Hippocampal formation (tissue), 2 donors: ENCODE measurements at places on chromosomes 6 and 20.

GRCh38 chr6:36805096-36805797 is 34.0 kb downstream of the CPNE5 start:
- no peak for DNase-seq

GRCh38 chr6:159695984-159696383 is 2.9 kb upstream of the SOD2 start:
- DNase-seq = no peak

DNA sequence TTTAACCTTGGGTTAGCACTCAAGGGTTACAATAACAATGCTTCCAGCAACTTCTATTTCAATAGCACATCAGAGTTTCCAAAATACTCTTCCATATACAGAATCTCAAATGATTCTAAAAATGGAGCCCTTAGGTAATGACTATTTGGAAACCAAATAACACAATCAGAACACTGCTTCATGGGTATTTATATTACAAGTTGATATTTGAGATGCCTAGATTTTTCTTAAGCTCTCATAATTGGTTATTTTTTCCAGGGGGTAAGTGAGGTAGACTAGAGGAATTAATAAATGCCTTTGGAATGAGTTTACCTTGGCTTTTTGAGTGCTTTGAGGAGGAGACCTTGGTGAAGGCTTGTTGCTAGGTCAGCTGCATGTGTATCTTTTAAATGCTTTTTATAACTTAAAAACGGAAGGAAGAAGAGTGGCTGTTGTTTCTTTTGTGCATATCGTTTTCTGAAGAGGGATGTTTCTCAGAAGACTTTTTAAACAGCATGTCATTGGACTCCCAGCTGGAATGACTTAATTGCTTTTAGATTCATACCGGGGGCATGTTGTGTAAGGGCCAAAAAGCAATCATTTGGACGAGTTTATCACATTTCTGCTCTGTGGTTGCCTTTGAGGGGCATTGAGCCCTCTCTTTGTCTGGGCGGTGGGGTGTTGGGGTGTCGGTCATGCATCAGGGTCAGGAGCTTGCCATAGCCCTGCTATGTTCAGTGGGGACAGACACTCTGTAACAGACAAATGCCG is 186.0 kb downstream of the DTNBP1 start:
- no peak for DNase-seq

DNA sequence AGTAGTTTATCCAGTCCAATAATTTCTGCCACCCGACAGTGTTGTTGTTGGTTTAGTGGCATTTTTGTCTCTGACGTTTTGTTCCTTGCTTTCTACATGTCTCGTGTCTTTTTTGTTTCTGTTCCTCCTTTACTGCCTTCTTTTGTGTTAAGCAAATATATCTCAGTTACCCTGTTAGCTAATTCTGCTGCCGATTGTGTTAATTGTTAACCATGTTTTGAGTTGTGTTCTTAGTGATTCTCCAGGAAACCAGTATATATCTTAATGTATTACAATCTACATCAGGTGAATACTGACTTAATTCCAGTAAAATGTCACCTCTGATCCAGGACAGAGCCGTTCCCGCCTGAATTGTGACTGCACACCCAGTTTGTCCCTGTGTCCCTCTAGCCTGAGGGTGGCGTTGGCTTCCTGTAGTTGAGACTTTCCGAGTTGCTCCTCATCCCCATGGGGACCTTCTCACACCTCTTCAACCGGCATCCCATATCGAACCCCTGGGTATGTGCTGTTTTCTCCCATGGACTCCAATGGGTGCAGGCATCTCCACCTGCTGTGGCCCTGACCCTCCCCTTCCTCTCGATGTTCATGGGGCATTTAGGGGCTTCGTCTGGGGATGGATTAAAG is 35.8 kb upstream of the BHLHE23 start:
- no peak for DNase-seq

GRCh38 chr6:43990275-43990626 is 137.0 kb downstream of the MRPL14 start:
- DNase-seq = no peak

DNA sequence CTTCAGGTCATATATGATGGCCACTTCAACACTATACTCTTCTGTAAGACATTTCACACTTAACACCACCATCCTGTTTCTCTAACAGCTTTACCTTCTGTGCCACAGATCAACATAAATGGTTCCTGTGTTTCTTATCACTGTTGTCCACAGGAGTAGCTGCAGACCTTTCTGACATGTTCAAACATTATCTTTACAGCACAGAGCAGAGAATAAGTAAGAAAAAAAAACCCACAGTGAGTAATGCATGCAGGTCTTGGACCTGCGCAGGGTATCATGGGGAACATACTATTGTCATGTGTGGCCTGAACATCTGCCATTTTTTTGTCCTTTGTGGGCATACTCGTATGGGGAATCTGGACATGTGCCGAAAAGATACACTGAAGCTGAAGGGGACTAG is 161.9 kb downstream of the KIF16B start:
- no peak for DNase-seq

DNA sequence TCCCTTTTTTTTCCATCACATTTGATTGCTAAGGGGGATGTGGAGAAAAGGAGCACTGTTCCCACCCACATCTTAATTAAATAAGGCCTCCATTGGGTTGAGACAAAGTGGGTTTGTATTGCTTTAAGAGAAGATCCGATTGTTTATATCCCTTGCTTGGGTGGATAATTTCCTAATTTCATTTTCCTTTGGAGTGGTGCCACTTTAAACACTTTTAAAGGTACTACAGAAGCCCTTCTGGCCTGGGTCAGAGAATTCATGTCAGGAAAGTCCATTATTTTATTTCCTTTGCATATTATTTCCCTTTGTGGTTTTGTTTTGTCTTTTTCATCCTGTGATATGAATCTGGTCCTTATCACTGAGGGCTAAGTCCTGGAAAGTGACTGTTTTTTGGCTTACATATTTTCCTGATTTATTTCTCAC is 56.9 kb downstream of the PHACTR2 start:
- no peak for DNase-seq

GRCh38 chr6:32177183-32177787 is 920 bp upstream of the RNF5 start:
- DNase-seq = no peak

DNA sequence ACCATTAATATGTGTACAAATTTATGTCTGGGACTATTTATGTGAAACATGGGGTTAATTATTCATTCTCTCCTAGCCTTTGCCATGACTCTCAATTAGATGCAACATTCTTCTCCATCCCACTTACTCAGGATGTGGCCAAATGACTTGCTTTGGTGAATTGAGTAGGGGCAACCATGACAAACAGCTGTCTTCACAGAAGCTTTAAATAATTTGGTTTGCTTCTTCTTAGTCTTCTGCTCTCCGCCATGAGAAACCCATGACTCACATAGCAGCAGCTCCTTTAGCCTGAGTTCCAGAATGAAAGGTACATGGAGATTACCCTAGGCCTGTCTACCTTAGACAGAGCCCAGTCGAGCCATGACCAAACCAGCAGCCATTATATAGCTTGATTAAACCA is 74.7 kb downstream of the FRK start:
- DNase-seq = no peak

DNA sequence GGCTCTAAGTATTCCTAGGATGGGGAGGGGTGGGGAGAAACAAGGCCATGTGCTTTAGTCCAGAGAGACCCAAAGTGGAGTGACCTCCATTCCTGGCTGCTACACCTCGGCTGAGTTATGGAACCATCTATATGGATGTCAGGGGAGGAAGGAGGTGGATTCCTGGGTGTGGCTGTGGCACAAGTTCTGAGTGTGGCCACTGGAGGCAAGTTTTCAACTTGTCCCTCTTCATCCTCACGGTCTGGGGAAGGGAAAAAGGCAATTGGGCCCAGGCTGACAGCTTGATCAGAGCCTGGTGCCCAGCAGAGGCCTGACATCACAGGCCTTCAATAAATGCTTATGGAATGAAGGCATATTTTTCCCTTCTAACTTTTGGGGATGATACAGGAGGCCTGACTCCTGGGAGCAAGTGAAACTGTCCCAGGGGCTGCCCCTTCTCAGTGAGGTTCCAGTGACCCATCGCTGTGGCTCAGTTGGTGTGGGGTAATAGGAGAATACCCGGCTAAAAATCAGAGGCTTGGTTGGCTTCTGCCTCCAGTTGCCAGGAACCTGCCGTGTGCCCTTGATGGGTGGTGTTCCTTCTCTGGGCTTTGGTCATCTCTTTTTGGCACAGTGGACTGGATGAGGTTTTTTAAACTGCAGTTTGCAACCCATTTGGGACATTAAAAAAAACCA is 1.8 kb upstream of the ITPR3 start:
- DNase-seq = no peak

DNA sequence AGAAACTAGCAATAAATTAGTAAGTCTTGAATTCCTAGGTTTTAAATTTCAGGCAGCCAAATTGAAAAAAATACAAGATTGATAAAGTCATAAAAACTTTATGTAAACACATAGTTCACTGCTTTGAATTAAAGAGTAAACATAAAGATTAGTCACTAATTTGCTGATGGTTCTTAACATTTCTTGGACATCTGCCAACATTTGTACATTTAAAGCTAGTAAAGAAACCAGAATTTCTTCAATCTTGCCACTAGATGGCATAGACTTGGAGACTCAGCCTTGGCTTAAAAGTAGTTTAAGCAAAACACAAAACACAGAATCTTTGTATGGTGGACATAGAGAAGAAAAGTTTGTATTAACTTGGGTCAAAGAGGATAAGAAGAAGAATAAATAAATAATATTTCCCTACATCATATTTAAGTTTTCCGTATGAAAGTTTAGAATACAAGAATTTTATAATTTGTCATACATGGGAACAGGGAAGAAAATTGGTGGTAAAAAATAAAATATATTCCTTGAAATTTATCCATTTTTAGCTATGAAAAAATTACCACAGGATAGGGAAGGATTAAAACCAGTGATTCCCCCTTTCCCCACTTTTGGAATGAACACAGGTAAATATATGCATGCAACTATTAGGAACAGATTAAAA is 41.7 kb upstream of the FAM135A start:
- DNase-seq = peak; percentile 77

GRCh38 chr6:156977527-156978291 is 200.5 kb downstream of the ARID1B start:
- DNase-seq = no peak

- DNase-seq = no peak
These were observed 53.6 kb downstream of the CD164 start for GRCh38 chr6:109328629-109329028.

DNA sequence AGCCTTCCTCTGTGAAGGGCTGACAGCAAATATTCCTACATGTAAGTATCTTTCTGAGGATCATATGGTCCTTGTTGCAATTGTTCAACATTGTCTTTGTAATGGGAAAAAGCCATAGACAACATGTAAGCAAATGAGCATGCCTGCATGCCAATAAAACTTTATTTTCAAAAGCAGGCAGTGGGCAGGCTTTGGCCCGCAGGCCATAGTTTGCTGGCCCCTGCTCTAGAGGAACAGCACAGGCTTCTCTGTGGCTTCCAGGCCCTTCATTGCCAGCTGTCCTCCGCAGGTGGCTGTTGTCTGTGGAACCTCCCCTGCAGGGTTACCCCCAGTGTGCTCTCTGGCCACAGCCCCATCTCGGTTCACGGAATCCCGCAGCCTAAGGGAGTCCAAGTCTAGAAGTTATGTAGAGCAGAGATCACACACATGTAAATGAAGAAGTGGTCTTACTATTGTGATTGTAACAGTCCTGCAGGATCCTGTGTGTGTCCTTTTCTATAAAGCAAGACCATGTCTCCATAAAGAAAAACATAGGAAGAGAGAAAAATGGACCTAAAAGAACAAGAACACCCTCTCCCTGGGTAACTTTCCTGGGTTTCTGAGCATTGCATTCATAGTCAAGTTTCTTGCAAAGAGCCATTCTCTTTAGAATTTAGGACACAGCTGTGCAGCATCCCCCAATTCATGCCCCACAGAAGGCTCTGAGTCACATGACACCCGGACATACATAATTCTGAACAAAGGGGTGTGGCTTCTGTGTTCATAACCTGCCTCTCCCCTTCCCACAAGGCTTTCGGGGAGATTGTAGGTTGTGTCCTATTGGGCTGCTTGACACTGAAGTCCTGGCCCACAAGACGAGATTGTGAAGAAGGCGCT is 10.0 kb downstream of the UNC93A start:
- no peak for DNase-seq

GRCh38 chr6:34562861-34563512 is 6.9 kb upstream of the SPDEF start:
- no peak for DNase-seq

- DNase-seq = no peak
These were observed 58.9 kb downstream of the THBS2 start for GRCh38 chr6:169194737-169195136.

- no peak for DNase-seq
These were observed 126.2 kb downstream of the CD164 start for GRCh38 chr6:109255946-109256640.
